Epithelial cell of proximal tubule (primary cell): ENCODE measurements at places on chromosomes 6 and 20. TPM values are rescaled to one million over a fixed set of nuclear protein-coding genes. Genes with fewer than 3 reads are reported as not detected.
A peak's percentile ranks its signal among the peaks of the same experiment; 100 is the strongest.

Gene RUNX2
- 12.7 and 13.1 TPM in 2 replicates for total RNA-seq

Gene CGAS
- 9.1 and 18.2 TPM in 2 replicates for total RNA-seq

Gene TXNDC5
- total RNA-seq: 317 and 323 TPM in 2 replicates

Gene TTI1
- total RNA-seq: 14.3 and 29.2 TPM in 2 replicates

Gene IMPG1
- total RNA-seq: not detected in 2 replicates

Gene PLA2G7
- 0.23 and 0.36 TPM in 2 replicates for total RNA-seq

Gene FUT9
- 0.46 and 0.58 TPM in 2 replicates for total RNA-seq

Gene CLPSL1
- not detected in 2 replicates for total RNA-seq

Gene SYCP2L
- 1.4 and 3.4 TPM in 2 replicates for total RNA-seq

Gene EZR
- 264 and 309 TPM in 2 replicates for total RNA-seq

Gene SAMD5
- total RNA-seq: 0.40 and 1.5 TPM in 2 replicates

Gene OR2B6
- total RNA-seq: not detected in 2 replicates

DNA sequence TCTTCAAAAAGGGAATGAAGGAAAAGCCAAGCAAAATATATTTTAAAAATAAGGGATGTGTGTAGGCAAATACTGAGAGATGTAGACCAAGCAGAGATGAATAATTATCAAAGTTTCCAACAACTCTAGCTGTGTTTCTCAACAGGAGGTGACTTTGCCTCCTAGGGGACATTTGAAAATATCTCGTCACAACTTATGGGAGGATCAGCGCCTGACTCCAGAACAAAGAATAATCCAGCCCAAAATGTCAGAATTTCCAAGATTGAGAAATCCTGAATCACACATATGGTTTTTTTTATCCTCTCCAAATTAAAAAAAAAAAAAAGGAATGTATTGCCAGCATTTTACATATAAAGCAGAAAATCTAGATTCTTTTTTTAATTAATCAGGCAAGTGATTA lies 241.2 kb upstream of the ZFP64 start:
- no peak for DNase-seq

DNA sequence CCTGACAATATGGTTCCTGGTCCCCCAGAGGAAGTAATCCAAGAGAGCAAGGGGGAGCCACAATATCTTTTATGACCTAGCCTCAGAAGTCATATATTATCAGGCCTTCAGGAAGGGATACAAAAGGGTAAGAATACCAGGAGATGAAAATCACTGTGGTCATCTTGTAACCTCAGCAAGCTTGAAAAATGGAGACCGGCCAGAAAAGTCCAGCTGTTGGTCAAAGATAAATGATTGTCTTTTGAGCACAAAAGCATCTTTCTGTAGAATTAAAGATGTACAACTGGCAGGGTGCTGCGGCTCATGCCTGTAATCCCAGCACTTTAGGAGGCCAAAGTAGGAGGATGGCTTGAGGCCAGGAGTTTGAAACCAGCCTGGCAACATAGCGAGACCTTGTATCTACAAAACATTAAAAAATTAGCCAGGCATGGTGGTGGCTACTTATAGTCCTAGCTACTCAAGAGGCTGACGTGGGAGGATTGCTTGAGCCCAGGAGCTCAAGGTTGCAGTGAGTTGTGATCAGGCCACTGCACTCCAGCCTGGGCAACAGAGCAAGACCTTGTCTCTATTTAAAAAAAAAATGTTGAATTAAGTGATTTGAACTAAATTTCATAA lies 118.0 kb upstream of the MARCKS start:
- DNase-seq: no peak

- no peak for DNase-seq
Observed at GRCh38 chr20:5947276-5947675, 3.1 kb downstream of the TRMT6 start.

- DNase-seq: no peak
Observed at GRCh38 chr20:4089756-4090487, 74.6 kb upstream of the RNF24 start.

DNA sequence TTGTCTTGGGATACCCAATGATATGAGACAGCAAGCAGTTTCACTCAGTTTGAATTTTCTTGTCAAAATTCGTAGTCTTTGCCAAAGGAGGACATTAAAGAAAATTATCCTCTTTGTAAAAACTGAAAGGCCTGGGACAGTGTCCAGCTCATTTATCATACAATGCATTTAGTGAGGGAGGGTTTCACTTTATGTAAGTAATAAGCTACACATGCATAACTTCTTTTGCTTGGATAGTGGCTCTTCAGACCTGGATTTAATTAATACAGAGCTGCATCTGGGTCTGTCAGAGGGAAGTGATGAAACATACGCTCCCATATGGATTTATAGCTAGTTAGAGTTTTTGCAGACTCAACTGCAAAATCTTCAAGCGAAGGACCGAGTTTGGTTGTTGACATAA lies 175.6 kb downstream of the PHACTR1 start:
- DNase-seq: no peak

- DNase-seq: no peak
Observed at GRCh38 chr6:105424175-105424783, 21.4 kb upstream of the PREP start.

- DNase-seq: no peak
Observed at GRCh38 chr20:64242003-64242796, 13.3 kb upstream of the PCMTD2 start.

- DNase-seq: peak; percentile 2
Observed at GRCh38 chr20:24497851-24498250, 28.4 kb downstream of the SYNDIG1 start.

GRCh38 chr6:27136077-27136644 lies 111.3 kb upstream of the PRSS16 start:
- no peak for DNase-seq

DNA sequence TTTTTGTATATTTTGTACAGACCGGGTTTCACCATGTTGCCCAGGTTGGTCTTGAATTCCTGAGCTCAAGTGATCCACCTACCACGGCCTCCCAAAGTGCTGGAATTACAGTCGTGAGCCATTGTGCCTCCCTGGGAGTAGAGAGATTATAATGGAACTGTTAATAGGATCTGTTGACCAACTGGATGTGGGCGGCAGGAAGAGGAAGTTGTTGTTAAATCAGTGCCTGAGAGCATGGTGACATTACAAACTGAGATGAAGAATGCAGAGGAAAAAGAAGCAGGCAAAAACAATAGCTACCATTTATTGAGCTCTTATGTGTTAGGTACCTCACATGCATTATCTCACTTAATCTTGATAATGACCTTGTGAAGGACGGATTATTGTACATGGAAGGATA lies 9.2 kb upstream of the L3MBTL3 start:
- no peak for DNase-seq

DNA sequence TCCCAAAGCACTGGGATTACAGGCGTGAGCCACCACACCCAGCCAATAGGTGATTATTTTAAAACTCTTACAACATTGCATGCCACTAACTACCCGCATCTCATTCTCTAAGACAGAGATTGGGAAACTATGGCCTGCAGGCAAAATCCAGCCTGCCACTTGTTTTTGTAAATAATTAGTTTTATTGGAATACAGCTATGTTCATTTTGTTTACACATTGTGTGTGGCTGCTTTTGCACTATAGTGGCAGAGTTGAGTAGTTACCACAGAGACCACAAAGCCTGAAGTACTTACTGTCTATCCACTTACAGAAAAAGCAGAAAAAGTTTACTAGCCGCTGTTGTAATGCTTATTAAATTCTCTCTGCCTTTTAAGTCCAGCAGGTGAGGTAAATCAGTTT lies 16.4 kb upstream of the PKIG start:
- DNase-seq: no peak

DNA sequence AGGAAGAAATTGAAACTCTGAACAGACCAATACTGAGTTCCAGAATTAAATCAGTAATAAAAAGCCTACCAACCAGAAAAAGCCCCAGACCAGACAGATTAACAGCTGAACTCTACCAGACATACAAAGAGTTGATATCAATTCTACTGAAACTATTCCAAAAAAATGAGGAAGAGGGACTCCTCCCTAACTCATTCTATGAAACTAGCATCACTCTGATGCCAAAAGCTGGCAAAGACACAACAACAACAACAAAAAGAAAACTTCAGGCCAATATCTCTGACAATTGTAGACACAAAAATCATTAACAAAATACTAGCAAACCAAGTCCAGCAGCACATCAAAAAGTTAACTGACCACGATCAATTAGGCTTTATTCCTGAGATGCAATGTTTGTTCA lies 246.0 kb upstream of the RUNX2 start:
- no peak for DNase-seq

DNA sequence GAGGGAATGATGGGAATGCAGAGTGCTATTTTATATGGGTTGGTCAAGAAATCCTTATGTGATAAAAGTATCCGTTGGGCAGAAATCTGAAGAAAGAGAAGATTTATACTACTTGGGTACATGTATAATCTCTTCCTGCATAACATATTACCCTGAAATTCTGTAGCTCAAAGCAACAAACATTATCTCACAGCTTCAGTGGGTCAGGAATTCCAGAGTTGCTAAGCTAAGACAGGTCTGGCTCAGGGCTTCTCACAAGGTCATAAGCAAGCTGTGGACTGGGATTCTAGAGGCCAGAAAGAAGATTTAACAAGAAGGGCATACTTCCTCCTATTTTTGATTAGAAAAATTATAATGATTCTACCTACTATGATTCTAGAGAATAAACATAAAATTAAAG lies 172.5 kb upstream of the THEMIS start:
- no peak for DNase-seq

DNA sequence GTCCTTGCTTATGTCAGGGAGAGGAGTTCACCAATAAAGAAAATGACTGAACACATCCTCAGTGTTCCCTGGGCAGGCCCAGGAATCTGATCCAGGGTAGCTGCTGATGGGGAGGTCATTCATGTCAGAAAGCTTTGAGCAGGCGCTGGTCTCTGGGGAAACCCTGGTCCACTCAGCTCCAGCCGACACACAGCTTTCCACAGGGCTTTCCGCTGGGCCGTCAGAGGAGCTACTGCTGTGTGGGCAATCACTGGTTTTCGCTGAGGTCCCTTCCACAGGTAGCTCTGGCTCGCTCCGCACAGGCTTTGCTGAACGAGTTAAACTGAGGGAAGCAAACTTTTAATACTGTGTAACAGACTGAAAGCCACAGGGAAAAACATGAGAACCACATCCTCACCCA lies 17.5 kb upstream of the ANKRD60 start:
- DNase-seq: no peak

DNA sequence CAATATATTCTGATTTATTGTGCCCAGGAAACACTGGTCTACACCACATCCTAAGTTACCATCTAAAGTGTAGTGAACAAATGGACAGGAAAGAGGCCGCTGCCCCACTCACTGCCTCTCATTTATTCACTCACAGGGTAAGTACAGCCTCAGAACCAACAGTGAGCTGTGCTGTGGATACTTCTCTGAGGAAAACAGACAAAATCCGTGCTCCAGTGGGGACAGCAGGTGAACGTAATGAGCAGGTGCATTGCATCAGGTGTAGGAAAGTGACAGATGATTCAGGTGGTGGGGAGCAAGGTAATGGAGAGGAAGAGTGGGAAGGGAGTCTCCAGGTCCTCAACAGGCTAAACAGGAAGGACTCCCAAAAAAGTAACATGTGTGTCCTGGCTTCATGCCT lies 8.4 kb upstream of the ULBP2 start:
- DNase-seq: no peak

DNA sequence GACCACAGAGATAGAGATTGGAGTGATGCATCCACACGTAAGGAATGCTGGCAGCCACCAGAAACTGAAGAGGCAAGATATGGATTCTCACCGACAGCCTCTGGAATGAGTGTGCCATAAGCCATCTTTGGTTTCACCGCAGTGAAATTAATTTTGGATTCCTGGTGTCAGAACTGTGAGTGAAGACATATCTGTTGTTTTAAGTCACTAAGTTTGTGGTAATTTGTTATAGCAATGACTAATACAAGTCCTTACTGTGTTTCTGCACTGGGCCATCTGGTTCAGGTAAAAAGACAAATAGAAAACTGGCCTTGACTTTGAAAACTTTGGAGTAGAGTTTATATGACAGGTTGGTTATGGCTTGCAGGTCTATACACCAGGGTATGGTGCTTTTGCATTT lies 261.9 kb downstream of the PHF3 start:
- DNase-seq: no peak

GRCh38 chr20:3648951-3649350 lies 14.2 kb downstream of the GFRA4 start:
- DNase-seq: no peak

- no peak for DNase-seq
Observed at GRCh38 chr6:11433860-11434259, 103.7 kb upstream of the TMEM170B start.

DNA sequence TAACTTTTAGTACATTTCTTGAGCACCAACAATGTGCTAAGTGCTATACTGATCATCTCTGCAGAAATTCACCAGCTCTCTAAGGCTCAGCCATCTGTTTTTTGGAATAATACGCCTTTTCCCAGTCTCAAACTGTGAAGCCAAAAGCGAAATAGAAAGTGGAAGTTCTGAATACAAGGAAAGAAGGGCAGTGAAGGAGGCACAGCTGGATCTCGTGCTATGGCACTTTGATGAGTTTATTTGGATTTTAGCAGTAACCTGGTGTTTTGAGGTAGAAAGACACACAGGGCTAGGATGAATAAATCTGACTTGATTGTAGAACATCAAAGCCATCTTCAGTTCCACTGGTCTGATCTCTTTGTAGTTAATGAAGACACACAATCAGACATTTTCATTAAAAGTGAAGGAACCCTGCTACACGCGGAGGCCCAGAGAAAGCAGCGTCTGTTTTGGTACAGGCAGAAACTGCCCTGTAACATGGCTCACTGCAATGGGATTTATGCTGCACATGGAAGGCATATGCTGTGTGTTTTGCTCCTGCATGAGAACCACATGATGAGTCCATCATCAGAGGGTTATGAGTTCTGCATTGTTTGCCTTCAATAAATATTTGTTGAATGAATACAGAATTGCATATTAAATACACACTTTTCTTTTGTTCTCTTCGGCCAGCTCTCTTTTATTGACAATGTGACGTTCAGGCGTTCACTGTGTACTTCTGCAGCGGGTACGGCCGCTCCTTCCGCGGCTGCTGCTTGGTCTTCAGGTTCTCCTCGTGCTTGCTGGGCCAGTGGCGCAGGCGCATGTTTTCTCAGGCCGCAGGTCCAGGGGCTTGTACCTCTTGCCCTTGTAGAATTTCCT lies 100.9 kb downstream of the PREP start:
- no peak for DNase-seq

GRCh38 chr6:22966691-22967422 lies 397.5 kb downstream of the HDGFL1 start:
- DNase-seq: no peak

- peak; percentile 26 for DNase-seq
Observed at GRCh38 chr20:7038029-7038428, 270.5 kb downstream of the BMP2 start.
